ENCODE measurements at places on chromosomes 2 and 18.

DNA sequence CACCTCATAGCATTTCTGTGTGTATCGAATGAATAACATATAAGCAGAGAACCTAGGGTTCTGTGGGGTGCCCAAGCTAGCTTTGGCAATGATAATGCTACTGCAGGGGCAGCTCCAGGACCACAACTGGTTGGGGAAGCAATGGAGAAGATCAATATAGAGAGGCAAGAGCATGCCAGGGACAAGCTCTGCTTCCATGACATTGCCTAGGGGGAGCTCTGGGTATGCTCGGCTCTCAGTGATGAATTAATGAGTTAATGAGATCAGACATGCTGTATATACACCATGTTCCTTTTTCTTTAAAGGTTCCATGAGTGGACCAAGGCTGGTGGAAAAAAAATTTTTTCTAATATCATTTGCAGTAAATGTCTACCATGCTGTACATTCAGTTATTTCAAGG lies 618.4 kb downstream of the BCL11A start:
- no peak for DNase-seq

DNA sequence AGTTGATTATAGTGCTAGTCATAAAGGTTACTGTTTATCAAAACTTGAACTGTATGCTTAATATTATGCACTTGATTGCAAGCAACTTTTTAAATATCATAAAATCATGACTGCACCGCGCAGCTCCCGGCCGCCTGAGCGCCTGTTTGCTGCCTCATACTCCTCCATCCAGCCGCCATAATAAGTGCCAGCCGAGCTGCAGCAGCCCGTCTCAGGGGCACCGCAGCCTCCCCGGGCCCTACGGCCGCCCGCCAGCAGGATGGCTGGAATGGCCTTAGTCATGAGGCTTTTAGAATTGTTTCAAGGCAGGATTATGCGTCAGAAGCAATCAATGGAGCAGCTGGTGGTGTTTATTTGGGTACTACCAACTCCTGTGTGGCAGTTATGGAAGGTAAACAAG lies 337.2 kb downstream of the PAX3 start:
- no peak for DNase-seq

DNA sequence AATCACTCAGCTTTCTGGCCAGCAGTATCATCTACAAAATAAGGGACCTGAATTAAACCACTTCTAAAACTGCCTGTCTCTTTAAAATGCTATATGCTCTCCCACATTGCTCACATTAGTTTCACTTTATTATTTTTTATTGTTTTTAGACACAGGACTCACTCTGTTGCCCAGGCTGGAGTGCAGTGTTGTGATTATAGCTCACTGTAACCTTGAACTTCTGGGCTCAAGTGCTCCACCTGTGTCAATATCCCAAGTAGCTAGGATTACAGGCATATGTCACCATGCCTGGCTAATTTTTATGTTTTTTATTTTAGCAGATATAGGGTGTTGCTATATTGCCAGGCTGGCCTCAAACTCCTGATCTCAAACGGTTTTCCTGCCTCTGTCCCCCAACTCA lies 591.3 kb upstream of the ZNF804A start:
- DNase-seq, result no peak

DNA sequence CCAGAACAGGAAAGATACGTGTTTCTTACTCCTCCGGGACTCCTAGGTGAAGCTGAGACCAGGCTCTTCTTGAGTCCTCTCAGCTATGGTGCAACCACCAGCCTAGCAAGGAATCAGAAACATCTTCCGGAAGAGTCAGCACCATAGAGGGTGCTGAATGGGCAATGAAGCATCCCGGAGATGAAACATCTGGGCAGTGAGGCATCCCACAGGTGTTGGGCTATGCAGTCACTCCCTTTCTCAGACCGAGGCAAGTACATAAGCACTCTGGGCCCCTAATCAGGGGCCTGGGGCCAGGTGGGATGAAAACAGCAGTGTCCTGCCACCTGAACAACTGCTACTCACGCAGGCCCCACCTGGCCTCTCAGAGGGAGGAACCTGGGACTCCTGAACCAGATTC lies 1.4 kb upstream of the CAPN10 start:
- peak; percentile 81 for DNase-seq

- no peak for DNase-seq
Observed at GRCh38 chr2:28313220-28313784, 79.4 kb upstream of the FOSL2 start.

DNA sequence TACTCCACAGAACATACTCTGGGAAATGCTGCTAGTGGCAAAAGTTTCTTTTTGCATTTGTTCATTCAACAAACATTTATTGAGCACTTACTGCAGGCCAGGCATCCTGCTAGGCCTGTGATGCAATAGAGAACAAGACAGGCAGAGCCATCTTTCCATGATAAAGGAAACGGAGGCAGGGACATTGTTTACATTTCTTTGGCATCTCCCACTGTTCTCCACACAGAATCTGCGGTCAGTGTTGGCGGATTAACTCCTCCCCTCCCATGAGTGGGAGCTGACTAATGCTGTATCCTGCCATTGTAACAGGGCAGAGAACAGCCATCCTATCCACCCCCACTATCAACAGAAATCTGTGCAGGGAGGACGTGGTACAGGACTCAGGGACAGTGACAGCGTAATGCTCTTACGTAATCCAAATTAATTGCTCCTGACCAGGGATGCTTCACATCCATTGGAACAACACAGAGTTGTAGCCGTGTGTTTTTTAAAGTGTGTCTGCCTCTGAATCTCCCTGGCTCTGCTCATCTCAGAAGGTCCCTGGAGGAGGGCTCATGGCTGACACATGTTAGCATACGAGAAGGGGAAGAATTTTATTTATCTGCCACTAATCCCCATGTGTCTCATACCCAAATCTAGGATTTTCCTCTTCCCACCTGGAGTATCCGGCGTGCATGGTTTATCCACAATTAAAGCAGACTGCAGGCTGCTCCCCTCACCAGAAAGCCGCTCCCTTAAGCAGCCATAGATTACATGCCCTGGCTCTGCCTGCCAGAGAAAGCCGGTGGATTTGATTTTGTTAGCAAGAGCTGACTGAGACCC lies 32.3 kb downstream of the STEAP3 start:
- peak; percentile 63 for DNase-seq

- DNase-seq, result peak; percentile 82
Observed at GRCh38 chr18:46152436-46152807, 48.2 kb downstream of the HAUS1 start.

GRCh38 chr2:54605836-54606235 lies 117.6 kb upstream of the EML6 start:
- no peak for DNase-seq

- no peak for DNase-seq
Observed at GRCh38 chr2:170322140-170322766, 144.3 kb downstream of the MYO3B start.

- DNase-seq, result no peak
Observed at GRCh38 chr2:66899648-66900047, 464.7 kb downstream of the MEIS1 start.

DNA sequence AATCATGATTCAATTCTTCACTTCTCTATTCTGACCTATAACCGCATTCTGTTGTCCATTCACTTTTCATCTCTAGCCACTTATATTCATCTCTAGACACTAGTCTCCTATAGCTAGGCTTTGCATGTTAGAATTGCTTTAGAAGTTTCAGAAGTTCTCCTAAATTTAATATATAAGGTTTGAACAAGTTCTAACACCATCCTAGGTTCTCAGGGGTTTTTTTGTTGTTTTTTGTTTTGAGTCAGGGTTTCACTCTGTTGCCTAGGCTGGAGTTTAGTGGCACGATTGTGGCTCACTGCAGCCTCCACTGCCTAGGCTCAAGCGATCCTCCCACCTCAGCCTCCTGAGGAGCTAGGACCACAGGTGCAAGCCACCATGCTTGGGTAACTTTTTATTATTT lies 19.9 kb downstream of the WDSUB1 start:
- no peak for DNase-seq

GRCh38 chr2:131042148-131042775 lies 51.0 kb downstream of the FAM168B start:
- DNase-seq, result no peak

GRCh38 chr2:15918761-15919356 lies 21.5 kb upstream of the MYCN start:
- DNase-seq, result no peak

DNA sequence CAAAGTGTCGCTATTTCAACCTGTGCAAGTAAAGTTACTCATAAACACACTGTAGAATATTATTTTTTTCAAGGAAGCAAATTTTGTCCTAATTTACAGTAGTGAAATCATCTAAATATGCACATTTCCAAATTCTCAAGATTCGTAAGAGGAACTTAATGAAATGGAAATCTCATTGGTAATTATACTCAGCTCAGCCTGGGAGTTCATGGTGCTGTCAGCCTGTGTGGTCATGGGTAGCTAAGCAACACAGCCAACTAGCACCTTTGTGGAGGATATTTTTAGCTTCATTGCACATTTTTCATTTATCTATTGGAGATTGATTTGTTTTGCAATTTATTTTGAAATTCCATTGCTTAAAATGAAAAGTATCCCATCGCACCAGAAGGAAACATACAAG lies 975.7 kb upstream of the ZEB2 start:
- no peak for DNase-seq

DNA sequence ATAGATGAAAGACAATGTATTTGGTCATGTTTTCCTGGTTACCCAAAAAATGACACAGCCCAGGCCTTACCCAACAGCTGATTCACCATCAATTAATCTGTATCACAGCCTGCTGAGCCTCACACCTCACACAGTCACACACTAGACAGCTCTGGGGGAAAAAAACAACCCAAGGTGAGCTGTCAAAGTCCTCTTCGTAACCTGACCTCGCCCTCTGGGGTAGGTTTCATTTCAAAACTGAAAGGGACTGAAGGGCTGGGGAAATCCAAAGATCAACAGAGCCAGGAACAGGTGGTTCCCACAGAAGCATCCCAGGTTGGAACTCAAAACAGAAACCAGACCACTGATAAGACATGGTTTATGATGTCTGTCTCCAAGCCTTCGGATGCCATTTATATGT lies 18.2 kb upstream of the PCBP1 start:
- DNase-seq, result peak; percentile 43

- no peak for DNase-seq
Observed at GRCh38 chr2:128497461-128497860, 178.8 kb upstream of the HS6ST1 start.

DNA sequence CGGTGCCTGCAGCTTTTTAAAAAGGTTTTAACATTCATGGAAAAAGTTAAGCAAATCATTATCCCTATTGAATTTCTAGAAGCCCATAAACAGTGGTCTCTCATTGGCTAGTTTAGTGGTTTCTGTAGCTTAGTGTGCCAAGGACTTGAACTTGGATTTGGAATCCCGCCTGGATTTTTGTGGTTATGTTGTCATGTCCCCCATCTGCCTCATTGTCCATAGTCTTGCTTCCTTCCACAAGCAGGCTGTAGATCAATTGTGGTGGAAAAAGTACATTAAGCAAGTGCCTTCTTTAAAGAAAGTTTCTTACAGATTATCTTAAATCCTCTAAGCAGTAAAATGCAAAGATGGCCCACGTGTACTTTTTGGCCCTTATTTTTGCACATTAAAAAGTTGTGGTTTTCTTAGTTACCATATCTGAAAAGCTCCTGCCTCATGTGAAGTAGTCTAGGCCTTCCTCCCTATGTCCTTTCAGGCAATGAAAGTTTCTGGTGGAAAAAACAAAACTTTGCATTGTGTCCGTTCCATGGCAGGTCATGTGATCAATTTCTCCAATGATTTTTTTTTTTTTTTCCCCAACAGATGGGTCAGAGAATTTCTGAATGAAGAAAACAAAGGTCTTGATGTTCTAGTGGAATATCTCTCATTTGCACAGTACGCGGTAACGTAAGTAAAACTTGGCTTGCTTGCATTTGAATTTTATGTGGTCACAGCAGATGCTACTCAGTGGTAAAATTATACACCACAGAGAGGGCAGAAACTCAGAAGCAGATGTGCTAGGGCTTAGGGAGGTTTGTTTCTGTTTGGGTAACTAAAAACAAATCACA lies 158.9 kb downstream of the PRPF40A start:
- DNase-seq, result no peak

- DNase-seq, result no peak
Observed at GRCh38 chr2:161337247-161337646, 29.0 kb downstream of the PSMD14 start.

- DNase-seq, result no peak
Observed at GRCh38 chr2:240760576-240761246, 59.3 kb downstream of the KIF1A start.

DNA sequence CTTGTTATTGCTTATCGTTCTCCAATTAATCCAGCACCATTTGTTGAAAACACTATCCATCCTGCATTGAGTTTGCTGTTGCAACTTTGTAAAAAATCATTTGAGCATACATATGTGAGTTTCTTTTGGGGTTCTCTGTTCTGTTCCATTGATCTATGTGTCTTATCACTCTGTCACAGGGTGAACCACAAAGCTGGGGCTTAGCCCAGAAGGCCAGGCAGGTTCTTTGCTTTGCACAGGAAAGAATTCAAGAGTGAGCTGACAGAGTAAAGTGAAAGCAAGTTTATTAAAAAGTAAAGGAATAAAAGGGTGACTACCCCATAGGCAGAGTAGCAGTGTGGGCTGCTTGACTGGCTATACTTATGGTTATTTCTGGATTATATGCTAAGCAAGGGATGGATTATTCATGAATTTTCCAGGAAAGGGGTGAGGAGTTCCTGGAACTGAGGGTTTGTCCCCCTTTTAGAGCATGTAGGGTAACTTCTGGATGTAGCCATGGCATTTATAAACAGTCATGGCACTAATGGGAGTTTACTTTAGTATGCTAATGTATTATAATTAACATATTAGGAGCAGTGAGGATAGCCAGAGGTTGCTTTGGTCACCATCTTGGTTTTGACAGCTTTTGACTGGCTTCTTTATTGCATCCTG lies 46.8 kb downstream of the RNF138 start:
- DNase-seq, result no peak

GRCh38 chr18:63002803-63003445 lies 287.6 kb downstream of the PHLPP1 start:
- no peak for DNase-seq

GRCh38 chr2:154140249-154141025 lies 268.7 kb downstream of the GALNT13 start:
- no peak for DNase-seq

- DNase-seq, result no peak
Observed at GRCh38 chr2:241851325-241852115, 7.2 kb downstream of the PDCD1 start.

- DNase-seq, result no peak
Observed at GRCh38 chr2:241941691-241942301, 72.3 kb downstream of the RTP5 start.

GRCh38 chr2:231033147-231034132 lies 3.9 kb upstream of the C2orf72 start:
- no peak for DNase-seq

DNA sequence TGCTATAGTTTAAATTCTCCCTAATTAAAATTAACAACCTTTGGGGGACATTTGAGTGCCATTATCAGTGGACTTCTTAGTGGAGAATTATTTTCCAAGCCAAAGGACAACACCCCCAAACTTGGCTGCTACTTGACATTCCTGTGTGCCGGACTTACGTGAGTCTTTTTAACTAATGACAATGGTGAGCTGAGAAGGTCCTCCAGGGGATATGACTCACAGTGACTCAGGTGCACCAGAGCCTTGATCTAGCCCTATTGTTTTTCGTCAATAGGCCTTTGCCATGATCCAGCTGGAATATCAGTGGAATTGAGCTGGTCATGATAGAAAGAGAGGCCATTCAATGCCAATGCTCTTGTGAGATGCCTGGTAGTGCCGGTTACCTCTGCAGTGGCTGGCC lies 118.1 kb upstream of the CXCR4 start:
- peak; percentile 79 for DNase-seq

Measured in RKO (cell line).